Left ventricle myocardium superior (tissue), 1 donor: ENCODE measurements at places on chromosomes 11 and 22. TPM values are rescaled to one million over a fixed set of nuclear protein-coding genes. Genes with fewer than 3 reads are reported as not detected.

- DNase-seq = no peak
These were observed 66.4 kb downstream of the SMCO4 start for GRCh38 chr11:93476796-93477195.

- DNase-seq = no peak
These were observed 5.6 kb upstream of the TMA7B start for GRCh38 chr22:39954584-39955055.

GRCh38 chr11:8808226-8808585, 102.8 kb upstream of the AKIP1 start:
- DNase-seq = no peak

KRTAP5-2 gene
- not detected for total RNA-seq

GRCh38 chr11:119344291-119345010, 2.1 kb downstream of the MFRP start:
- no peak for DNase-seq

DGAT2 gene
- total RNA-seq = 18.3 TPM

GRCh38 chr22:22450343-22450839, 58.2 kb downstream of the ZNF280B start:
- DNase-seq = no peak

RAB39A gene
- not detected for total RNA-seq

DNA sequence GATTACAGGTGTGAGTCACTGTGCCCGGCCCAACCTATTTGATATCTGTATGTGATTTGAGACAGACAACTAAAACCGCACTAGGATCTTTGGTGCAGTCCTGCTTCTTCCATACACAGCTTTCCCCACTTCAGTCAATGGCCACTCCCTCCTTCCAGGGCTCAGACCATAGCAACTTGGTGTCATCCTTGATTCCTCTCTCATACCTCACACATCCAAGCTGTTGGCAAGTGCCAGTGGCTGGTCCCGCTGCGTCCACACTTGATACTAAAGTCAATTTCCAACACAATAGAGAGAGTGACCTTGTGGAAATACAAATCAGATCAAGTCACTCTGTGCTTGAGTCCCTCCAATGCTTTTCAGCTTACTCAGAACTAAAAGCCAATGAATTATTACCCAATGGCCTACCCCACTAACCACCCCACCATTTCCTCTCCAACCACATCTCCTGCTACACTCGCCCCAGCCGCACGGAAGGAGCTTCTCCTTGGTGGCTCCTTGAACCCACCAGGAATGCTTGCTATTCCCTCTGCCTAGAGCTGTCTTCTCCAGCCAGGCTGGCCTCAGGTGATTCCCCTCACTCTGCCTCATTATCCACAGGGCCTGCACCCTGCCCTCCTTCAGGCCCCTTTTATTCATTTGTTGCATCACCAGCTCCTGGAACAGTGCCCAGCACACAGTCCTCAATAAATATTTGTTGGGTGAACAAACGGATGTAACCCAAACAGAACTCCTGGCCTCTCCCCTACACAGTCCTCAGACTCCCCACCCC, 12.9 kb downstream of the ABTB2 start:
- DNase-seq = peak; percentile 48

- no peak for DNase-seq
These were observed 224.3 kb downstream of the OR4A5 start for GRCh38 chr11:54930930-54931329.

- DNase-seq = no peak
These were observed 590 bp upstream of the TSPO start for GRCh38 chr22:43150731-43151206.

GRCh38 chr11:106092446-106092845, 15.0 kb downstream of the AASDHPPT start:
- no peak for DNase-seq

C1QTNF5 gene
- total RNA-seq = 14.4 TPM

GRCh38 chr11:15291885-15292284, 177.2 kb downstream of the INSC start:
- DNase-seq = peak; percentile 68

- DNase-seq = no peak
These were observed 36.8 kb upstream of the APOA1 start for GRCh38 chr11:116874251-116874650.

- no peak for DNase-seq
These were observed 247.7 kb downstream of the GUCY1A2 start for GRCh38 chr11:106770489-106771085.

GRCh38 chr11:72773696-72774095, 20.2 kb downstream of the STARD10 start:
- DNase-seq = no peak

GRCh38 chr11:113587308-113587739, 112.1 kb upstream of the DRD2 start:
- no peak for DNase-seq

DNA sequence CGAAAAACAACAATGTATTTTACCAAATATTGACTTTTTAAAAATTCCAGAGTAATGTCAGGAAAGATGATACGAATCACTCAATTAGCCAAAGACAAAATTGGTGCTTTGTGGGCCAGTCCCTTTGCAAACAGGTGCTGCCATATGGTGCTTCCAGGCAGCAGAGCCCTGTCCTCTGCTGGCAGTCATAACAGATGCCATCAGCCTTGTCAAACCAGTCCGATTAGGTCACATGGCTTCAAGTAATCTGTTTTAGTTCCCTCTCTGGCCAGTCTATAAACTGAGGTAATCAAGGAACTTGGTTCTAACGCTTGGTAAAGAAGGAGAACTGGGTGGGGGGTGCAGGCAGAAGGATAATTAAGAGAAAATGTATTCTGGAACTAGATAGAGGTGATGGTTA, 49.1 kb upstream of the CAPRIN1 start:
- no peak for DNase-seq

GRCh38 chr11:114080219-114080618, 20.7 kb downstream of the ZBTB16 start:
- DNase-seq = peak; percentile 56

GRCh38 chr22:30955153-30955552, 13.4 kb downstream of the MORC2 start:
- DNase-seq = no peak

GRCh38 chr11:8099291-8099899, 18.4 kb downstream of the TUB start:
- DNase-seq = peak; percentile 84

DNA sequence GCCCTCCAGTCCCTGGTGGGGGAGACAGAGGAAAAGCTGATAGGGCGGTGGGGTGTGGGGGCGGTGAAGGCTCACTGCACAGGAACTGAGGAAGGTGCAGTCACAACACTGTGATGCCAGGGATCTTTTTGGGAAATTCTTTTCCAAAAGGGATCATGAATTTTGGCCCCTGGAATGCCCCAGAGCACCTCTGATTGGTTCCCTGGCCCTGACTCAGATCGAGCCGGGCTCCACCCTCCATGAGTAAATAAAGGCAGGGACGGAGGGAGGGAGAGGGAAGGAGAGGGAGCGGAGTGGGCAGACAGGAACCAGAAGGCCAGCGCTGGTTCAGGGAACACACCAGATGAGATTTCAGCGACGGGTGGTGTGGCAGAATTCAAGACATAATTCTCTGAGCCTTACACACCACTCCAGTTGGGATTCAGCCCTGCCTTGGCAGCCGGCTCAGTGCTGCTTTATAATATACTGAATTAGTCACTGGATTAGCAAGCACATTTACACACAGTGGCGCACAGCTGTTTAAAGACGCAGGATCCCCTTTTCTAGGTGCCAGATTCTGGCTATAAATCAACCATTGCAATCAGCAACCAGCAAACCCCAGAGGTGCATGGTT, 80.3 kb downstream of the ETS1 start:
- peak; percentile 90 for DNase-seq

SDF2L1 gene
- 17.9 TPM for total RNA-seq

DRICH1 gene
- not detected for total RNA-seq

GRCh38 chr22:46250783-46251125, 661 bp upstream of the CDPF1 start:
- no peak for DNase-seq

DNA sequence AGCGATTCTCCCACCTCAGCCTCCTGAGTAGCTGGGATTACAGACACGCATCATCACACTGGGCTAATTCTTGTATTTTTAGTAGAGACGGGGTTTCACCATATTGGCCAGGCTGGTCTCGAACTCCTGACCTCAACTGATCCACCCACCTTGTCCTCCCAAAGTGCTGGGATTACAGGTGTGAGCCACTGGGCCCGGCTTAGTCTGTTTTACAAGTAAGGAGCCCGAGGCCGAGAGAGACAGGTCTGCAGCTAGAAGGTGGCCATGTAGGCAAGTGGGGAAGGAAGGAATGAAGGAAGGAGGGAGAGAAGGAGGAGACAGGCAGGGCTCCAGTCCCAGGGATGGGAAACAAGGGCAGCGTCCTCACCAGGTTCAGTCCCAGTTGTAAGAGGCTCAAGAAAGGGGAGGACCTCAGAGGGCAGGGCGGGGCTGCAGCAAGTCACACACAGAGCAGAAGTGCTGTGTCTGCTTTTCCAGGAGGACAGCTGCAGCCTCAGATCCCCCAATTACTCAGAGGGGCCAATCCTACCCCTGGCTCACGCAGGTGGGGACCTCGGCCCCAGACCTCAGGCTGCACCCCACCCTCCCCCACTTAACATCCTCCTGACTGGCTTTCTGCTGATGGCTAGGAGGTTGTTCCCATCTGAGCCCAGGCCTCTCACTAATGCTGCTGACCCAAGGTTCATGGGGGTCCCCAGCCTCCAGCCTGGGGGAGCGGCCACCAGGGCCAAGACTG, 53.8 kb upstream of the PRR5 start:
- peak; percentile 51 for DNase-seq

- DNase-seq = no peak
These were observed 206.5 kb downstream of the NELL1 start for GRCh38 chr11:20875889-20876288.

MMP12 gene
- total RNA-seq = not detected

OR4A47 gene
- total RNA-seq = not detected
